ENCODE measurements at places on chromosomes 3 and 15.

GRCh38 chr15:74337607-74338211, 29.7 kb downstream of the CYP11A1 start:
- DNase-seq = no peak

DNA sequence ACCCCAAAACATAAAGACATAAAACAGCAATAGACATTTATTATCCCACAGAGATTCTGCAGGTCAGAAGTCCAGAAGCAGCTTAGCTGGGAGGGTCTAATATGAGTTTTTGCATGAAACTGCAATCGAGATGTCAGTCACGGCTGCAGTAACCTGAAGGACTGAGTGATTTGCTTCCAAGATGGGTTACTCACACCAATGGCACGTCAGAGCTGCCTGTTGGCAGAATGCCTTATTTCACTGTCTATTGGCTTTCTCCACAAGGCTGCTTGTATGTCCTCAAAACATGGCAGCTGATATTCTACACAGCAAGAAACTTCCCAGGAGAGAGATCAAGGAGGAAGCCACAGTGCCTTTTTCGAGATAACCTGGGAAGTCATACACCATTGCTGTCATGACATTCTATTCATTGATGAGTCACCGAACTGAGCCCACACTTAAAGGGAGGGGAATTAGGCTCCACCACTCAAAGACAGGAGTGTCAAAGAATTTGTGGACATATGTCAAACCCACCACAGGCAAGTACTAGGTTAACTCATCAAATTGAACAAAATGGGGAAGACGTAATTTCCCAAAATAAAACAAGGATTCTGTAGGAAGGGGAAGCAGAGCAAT, 122.2 kb downstream of the SYNPR start:
- no peak for DNase-seq

- no peak for DNase-seq
These were observed 535 bp downstream of the MCTP2 start for GRCh38 chr15:94231723-94232468.

GRCh38 chr3:53144862-53145712, 14.9 kb upstream of the RFT1 start:
- no peak for DNase-seq

- DNase-seq = no peak
These were observed 65.1 kb downstream of the HMCES start for GRCh38 chr3:129343643-129344360.

- no peak for DNase-seq
These were observed 118.3 kb upstream of the TUSC7 start for GRCh38 chr3:116591236-116591635.

DNA sequence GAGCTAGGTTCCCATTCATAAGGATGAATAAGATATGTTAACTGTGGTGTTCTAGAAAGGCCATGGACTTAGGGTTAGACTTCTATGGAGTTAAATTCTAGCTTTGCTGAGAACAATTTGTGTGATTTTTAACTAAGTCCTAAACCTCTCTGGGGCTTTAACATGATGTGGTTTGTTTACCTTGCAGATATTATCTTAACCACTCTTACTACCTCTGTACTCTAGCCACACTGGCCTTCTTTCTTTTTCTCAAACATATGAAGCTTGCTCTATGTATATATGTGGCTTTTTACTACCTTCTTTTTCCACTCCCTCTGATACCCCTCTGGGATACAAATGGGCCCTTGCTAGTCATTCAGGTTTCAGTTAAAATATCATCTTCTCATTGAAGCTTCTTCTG, 108.4 kb downstream of the ZNF609 start:
- DNase-seq = no peak

GRCh38 chr3:191356631-191357439, 26.5 kb upstream of the UTS2B start:
- no peak for DNase-seq

DNA sequence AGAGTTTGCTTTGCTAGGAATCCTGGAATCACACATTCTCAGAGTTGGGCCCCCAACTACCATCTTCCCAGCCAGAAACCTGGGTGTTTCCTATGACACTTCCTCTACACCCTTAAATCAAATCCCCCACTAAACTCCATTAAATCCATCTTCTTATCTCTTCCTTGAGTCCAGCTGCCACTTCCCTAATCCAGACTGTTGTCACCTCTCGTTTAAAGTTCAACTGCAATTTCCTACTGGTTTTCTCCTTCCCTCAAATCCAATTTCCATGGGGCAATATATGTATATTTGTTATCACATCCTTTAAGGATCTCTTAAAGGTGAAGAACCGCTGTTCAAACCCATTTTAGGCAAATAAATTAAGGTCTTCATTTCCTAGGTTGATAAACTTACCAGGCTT, 73.6 kb upstream of the SNTN start:
- no peak for DNase-seq

DNA sequence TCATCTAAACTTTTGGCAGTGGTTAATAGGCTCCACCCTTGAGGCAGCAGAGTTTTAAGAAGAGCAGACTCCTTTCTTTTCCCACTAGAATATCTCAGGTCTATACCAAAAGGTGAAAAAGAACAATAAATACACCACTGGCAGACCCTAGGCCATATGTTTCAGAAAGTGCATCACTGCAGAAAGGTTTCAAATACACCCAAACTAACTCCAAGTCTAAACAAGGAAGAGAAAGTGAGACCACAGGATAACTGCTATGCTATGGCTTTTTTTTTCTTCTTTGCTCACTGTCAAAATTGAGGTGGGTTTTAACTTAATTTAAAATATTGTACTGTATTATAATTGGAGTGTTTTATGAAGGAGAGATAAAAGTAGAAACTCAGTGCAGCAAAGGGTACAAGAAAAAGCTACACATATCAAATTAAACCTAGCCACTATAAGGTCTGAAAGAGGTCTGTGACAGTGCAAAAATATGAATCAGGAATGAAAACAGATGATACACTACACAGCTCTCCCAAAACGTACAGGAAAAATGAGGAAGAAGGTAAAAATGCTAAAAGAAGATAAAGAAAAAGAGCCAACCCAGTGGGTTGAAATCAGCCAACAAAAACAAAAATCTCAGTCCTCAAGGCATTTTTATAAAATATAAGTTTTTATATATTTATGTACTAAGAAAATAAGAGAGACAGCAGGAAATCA, 8.4 kb downstream of the SNX4 start:
- no peak for DNase-seq

- DNase-seq = no peak
These were observed 12.4 kb downstream of the GLYCTK start for GRCh38 chr3:52299879-52300611.

DNA sequence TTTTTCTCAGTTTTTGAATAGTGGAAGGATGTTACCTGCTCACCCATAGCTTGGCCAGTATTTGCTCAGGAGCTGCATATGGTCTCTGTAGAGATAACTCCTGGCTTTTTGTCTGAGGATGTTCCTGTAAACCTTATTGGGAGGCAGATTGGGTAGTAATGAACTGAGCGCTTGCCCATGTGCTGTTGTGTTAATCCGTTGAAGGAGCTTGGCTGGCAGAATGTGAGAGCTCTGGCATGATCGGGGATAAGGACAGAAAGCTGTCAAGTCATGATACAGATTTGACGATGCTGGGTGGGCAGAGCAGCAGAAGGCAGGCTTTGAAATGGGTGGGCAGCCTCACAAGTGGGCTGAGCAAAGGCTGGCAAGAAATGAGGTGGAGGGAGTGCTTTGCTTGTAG, 27.4 kb downstream of the SH3GL3 start:
- DNase-seq = no peak

GRCh38 chr15:83446904-83447709, at the start of gene SH3GL3:
SH3GL3 (plus strand) TSS chr15:83447341; CDS start chr15:83447534, 193 bp downstream.
- no peak for DNase-seq

- DNase-seq = no peak
These were observed 145.5 kb upstream of the TPM1 start for GRCh38 chr15:62896969-62897486.

DNA sequence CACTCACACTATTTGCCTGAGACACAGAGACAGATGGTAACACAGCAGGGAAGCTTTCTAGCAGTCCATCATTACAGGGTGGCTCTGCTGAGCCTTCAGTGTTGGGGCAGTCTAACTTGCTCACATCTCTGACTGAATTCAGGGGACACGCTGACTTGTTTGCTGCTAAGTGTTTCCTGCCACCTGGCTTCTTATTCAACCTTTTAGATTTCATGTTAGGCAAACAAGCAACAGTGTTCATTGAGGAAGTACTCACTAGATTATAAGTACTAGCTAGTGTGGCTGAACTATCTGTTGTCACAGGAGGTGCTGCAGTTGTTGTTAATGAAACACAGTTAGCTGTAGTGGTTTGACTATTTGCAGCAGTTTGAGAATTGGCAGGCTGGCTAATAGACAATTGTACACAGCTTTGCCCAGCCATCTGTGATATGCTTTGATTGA, 37.3 kb downstream of the USF3 start:
- no peak for DNase-seq

DNA sequence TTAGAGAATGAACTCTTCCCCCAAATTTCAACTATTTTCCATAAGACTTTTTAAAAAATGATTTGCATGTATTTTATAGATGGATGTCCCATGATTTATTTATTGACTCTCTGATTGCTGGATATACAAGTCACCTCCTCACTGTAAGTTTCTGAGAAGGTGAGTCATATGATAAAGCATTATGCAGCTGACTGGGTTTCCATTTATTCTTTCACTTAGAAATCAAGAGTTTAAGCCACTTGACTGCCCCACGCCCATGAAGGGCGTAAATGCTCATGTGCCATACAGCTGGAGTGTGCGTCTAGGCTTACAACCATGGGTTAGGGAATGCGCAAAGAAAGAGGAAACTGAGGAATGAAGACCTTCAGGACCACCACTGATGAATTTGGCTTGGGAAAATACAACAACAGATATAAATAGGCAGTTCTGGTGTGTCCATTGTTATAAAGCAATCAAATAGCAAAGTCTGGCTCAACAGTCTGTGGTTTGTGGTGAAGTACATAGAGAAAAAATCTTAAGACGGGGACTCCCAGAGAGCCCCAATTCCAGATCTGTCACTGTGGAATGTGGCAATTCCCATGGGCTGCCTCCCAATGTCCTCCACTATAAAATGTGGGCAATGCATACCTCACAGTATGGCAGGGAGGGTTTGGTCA, 20.3 kb downstream of the SLCO2A1 start:
- DNase-seq = no peak

GRCh38 chr3:49625071-49625470, 49.1 kb upstream of the APEH start:
- DNase-seq = no peak

- DNase-seq = no peak
These were observed 131.1 kb upstream of the ABHD17C start for GRCh38 chr15:80564056-80564455.

DNA sequence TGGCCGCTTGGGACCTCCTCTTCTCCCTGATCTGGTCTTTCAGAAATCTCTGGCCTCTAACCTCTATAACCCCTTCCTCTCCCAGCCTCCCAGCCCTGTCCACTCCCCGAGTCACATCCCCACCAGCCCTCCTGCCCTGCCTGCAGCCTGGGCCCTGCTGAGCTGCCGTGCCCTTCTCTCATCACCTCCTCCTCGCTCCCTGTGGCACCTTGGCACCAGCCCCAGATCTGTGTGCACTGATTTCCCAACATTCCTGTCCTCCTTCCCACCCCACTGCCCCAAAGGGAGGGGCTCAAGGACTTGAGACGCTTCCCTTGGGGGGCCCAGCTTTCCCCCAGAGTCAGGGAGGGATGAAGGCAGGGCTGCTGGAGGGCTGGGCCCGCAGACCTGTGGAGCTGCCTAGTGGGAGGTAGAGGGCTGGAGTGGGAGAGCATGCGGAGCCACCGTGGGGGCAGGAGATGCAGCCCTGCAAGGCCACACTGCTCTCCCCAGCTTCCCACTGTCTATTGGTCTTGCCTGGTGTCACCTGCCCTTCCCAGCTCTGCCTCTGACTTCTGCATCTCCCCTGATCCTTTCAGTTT, 42.7 kb downstream of the EXOG start:
- DNase-seq = no peak

- DNase-seq = no peak
These were observed 43.1 kb upstream of the PDZRN3 start for GRCh38 chr3:73667889-73668288.

DNA sequence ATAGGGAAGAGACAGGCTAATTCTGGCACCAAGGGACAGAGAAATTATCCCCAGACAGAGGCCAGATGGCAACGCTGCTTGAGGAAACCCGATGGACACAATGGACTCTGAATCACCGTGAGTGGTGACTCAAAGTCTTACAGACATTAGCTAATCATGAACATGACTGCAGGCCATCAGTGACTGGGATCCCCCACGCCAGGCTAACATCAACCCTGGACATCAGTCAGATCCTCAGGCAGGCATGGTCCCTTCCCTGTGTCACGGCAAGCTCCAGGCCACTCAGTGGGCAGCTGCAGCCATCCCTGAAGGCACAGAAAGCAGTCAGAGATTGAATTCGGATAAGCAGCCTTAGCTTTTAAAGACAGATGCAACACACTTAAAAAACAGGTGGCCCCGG, 23.8 kb upstream of the OXTR start:
- DNase-seq = no peak

DNA sequence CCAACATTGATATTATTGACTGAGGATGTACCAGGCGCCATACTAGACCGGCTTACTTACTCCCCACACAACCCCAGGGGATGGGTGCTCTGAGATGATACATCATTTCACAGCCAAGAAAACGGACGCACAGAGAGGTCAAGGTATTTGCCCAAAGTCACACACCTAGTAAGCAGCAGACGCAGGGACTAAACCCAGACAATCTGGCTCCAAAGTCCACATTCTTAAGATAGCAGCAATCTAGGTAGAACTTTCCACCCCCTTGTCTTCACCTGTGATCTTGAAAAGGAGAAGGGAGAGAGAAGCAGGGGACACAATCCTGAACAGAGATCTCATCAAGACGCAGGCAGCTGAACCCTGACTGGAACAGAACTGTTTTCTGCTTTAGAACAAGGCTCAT, 200.6 kb downstream of the XXYLT1 start:
- no peak for DNase-seq

DNA sequence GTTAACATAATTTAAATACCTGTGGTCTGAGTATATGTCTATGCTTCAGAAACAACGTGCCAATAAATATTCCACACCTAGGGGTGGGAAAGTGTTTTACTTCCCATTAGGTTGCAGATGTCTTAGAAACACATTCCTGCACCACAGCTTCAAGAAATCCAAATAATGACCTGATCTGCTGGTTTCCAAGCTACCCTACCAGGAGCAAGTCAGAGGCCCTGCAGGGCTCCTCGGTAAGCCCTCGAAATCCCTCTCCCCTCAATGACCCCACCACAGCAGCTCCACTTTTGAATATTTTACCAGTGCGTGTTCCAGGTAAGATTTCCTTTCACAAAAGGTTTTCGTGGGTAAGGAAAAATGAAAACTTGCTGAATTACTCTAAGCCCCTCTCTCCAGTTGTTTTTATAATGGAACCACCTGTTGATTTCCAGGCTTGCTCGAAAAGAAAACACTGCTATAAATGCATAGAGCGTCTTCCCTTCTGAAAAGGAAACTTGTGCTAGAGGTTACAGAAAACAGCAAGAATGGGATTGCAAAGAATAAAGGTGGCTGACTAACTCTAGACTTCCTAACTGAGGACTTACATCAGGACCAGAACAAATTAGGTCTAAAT, 12.6 kb downstream of the IL12A start:
- no peak for DNase-seq

- no peak for DNase-seq
These were observed 617.6 kb upstream of the ZNF717 start for GRCh38 chr3:76402926-76403325.
